ENCODE measurements at places on chromosomes 16 and 17.
A peak's percentile ranks its signal among the peaks of the same experiment; 100 is the strongest.

DNA sequence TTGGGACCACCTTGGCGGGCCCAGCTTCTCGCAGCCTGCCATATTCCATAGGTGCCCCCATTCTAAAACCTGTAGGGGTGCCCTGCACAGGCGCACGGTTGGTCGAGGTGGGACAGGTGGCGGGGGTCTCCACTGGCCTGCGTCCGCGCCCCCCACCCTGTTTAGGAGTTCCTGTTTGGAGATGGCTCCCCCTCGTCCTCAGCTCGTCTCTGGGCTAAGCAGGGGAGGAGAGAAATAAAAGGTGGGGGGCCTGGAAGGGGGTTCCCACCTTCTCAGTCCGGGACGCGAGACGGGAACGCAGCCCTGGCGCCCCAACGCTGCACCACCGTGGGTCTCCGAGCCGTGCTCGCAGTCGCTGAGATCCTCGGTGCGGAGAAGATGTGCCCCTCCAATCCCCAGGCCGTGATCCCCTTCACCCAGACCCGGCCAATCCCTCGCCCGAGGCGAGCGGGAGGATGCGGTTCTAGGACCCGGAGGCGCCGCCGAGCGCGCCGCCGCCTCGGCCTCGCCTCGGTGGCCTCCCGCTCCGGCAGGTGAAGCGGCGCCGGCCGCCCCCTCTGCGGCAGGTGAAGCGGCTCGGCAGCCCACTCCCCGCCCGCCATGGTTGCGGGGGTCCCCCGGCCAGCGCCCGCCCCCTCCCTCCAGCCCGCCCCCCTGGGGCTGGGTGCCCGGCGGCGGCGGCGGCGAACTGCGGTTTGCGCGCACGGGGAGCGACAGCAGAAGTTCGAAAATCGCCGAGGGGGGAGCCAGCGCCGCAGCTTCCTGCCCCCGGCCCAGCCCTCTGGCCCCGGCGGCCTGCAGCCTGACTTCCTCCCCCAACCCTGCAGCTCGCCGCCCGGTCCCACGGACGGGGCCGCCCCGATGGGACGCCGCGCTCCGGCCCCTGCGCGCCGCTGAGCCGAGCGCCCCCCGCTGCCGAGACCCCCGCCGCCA is at the start of gene FMNL1:
TSS of gene FMNL1 (plus strand) at position 805 of the 933 bp plus-strand sequence. CDS start 240 bp downstream, outside the sequence.
- DNase-seq: peak; percentile 79

- no peak for DNase-seq
Observed at GRCh38 chr16:73019457-73020362, 28.2 kb downstream of the ZFHX3 start.

GRCh38 chr17:17921192-17922069 is 50.8 kb downstream of the TOM1L2 start:
- no peak for DNase-seq

- no peak for DNase-seq
Observed at GRCh38 chr17:48100160-48100559, 1.1 kb downstream of the CBX1 start.

DNA sequence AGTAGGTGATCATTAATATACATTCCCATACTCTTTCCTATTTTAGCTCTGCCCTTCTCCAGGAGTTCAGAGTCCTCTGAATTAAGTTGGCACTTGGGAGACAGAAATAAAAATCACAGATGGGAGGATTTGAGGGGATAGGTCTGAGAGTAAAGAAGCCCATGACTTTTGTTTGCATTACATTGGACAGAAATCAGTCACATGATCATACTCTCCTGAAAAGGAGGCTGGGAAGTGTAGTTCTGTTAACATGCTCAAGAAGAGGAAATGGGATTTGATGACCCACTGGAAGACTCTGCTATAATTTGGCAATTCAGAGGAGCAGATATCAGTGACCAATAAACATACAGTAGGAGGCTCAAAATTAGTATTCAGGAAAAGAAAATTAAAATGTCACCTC is 674.9 kb upstream of the C16orf82 start:
- no peak for DNase-seq

DNA sequence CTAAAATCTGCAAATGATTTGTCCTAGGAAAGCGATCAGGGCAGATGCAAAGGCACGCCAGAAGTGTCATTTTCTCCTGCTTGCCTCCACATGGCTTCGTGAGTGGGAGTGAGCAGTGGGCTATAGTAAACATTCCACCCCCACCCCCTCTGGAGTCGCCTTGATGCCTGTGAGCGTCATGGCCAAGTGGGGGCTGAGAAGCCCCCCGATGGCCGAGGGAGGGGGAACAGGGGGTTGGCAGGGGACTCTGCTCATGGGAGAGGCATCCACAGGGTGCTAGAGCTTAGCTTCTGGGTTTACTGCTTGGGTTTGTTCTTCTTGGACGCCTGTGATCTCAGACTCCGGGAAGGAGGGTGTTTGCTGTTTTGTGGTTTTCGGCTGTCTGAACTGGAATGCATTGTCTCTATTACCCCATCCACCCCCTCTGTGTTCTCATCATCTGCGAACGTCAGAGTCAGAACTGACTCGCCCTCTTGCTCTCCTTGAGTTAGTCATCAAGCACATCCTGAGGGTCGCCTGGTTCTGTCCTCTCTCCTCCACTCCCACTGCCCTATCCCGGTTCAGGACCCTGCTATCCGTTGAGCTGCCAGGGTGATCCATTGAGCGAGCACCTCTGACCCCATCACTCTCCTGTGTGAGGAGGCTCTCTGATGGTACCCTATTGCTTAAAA is 15.4 kb downstream of the TNS4 start:
- DNase-seq: no peak

- DNase-seq: no peak
Observed at GRCh38 chr17:59456923-59457615, 108.3 kb upstream of the DHX40 start.

DNA sequence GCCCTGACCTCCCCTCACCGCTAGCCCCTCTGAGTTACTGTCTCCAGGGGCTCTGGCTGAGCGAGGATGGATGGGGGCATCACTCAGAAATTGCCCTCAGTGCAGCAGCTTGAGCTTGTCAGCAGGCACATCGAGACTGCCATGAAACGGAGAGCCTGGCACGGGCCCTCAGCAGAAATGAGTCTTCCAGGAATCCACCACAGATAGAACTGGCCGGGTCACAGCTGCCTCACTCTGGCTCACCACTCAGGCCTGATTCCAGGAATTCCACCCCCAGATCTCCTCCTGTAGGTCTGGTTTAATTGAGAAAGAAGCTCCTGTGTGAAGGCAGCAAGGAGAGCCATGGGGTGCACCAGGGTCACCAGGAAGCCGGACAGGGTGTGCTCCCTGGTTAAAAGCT is 85.5 kb downstream of the GSG1L start:
- DNase-seq: no peak

DNA sequence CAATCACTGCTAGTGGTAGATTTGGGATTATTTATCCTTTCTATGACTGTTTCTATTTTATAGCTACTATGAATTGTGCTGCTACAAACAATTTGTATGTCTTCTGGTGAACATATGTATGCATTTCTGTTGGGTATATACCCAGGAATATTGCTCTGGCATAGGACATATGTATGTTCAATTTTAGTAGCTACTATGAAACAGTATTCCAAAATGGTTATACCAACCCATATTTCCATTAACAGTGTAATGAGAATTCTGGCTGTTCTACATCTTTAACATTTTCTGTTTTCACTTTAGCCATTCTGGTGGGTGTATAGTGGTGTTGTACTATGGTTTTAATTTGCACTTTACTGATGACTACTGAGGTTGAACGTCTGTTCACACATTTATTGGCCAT is 57.6 kb upstream of the NACA2 start:
- DNase-seq: no peak

DNA sequence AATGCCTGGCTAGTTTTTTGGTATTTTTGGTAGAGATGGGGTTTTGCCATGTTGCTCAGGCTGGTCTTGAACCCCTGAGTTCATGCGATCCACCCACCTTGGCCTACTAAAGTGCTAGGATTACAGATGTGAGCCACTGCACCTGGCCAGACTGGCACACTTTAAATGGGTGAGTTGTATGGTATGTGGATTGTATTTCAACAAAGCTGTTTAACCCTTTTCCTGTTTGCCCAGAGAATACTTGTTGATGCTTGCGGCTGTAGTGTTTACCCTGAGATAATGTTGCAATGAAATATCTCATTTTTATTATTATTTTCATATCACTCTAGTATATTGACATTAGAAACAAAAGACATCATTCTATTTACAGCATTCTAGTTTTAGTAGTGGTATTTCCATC is 17.1 kb upstream of the TMEM94 start:
- DNase-seq: no peak

- no peak for DNase-seq
Observed at GRCh38 chr17:41415411-41415810, 9.0 kb downstream of the KRT37 start.

- DNase-seq: no peak
Observed at GRCh38 chr17:63071797-63072196, 105.8 kb downstream of the TANC2 start.

DNA sequence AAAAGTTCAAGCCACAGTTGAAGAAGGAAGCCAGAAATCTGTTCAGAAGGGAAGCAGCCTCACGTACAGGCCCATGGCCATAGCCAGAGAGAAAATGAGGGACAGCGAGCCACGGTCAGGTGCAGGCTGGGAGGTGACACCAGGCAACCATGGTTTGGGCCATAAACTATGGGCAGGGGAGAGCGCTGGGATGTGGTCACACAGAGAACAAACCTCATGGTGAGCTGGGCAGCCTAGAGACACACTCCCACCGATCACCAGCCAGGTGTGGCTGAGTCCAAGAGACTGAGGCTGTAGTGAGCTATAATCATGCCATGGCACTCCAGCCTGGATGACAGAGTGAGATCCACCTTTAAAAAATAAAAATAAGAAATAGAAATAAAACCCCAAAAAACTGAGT is 76.5 kb downstream of the NETO2 start:
- DNase-seq: no peak

DNA sequence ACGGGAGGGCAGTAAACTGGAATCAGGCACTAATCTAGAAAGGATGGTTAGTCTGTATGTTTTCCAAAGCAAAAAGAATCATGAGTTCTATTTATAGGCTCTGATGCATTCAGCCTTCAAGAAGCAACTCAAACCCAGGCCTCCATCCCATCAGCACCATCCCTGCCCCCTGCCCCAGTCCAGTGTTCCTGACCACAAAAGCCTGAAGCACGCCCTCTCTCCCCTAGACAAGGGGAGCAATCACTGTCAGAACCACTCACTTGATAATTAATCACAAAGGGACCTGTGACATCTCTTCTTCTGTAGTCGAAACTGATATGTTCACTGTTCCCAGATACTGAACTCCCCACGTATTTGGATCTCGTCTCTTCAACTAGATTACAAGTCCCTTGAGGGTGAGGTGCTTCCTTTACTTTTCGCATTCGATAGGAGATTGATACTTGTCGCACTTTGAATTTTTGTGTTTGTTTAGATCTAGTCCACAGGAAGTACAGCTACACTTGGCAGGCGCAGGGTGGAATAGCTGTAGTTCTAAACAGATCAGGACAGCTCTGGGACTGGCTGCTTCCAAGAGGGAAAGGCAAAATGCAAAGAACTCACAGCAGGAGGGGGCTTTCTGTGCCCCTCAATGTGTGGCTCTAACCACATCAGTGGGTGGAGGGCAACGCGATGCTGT is 36.4 kb upstream of the CCDC182 start:
- DNase-seq: no peak

GRCh38 chr17:83160443-83161297 is 81.3 kb downstream of the METRNL start:
- DNase-seq: no peak

- peak; percentile 28 for DNase-seq
Observed at GRCh38 chr16:9139965-9140364, 48.5 kb downstream of the HAPSTR1 start.

GRCh38 chr17:14317383-14317782 is 16.5 kb downstream of the HS3ST3B1 start:
- DNase-seq: no peak

- DNase-seq: no peak
Observed at GRCh38 chr17:65193716-65194293, 56.6 kb downstream of the RGS9 start.

GRCh38 chr16:27817038-27817437 is 246.5 kb downstream of the GSG1L start:
- DNase-seq: no peak

GRCh38 chr17:17661134-17661533 is 20.1 kb upstream of the RAI1 start:
- no peak for DNase-seq

DNA sequence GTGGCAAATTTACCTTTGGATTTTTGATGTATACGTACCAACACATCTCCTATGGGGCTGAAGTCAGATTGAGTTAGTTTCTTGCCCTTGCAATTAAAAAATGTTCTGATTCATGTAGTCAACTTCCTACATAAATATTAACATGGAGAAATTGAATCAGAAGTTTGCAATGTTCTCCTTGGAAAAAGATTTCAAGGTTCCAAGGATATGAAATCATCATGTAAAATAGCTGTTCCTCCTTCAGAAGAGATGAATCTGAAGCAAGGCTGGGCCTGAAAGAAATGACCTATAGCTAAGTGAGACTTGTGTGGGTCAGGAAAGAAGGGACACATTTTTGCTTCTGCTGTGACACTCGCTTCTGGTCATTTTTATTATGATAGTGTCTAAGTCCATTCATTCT is 131.7 kb downstream of the RGS9 start:
- DNase-seq: no peak

GRCh38 chr16:79261944-79262552 is 338.5 kb downstream of the MAF start:
- no peak for DNase-seq

DNA sequence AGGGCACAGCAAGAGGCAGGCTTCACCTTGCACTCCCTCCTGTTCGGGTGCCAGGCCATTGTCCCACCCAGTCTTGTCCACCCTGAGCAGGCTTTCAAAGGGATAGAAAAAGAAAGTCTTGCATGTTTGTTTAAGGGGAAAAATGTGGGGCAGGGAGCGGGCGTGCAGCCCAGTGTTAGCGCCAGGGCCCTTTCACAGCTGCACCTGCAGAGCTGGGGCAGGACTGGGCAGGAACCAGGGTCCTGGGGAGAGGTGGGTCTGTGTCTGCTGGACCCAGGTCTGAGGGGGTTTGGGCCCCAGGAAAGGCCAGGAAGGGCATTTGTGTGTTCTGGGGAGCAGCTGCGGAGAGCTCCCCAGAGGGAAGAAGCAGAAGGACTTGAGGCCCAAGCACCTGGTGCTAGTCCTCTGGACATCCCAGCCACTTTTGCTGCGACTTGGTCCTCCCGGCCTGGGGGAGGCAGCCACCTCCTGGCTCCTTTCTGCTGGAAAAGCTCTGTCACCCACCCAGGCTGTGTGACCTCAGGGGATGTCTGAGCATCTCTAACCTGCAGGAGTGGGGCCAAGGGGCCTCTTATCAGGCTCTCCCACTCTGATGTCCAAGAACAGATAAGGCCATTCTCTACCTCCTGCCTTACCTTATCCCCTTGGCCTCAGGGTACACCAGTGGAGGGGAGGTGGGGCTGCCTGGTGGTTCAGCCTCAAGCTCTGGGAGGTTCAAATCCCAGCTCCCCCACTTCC is 44.7 kb downstream of the PSME3IP1 start:
- DNase-seq: no peak

DNA sequence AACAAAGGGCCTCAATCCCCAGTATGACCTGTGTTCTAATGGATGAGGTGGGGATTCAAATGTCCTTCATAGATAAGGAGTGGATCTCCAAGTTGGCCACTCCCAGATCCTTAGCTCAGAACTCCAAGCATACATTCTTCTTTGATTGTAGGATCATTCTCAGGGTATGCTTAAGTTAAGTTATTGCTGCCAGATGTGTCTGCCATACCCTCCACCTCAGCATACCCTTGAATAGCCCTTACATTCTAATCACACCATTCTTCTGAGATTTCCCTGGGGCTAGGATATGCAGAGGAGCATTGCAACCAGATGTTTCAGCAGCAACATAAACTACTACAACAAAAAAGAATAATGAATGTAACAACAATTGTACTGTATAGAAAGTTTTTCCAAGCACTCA is 1.6 kb upstream of the KRTAP2-4 start:
- no peak for DNase-seq

- no peak for DNase-seq
Observed at GRCh38 chr17:41592601-41593305, 6.1 kb upstream of the KRT14 start.
